ENCODE measurements at places on chromosomes 7 and 10.

- DNase-seq, result no peak
These were observed at the start of gene MCMBP for GRCh38 chr10:119872610-119872859. Gene MCMBP (minus strand): TSS chr10:119872843. CDS start chr10:119872584, 259 bp downstream.

DNA sequence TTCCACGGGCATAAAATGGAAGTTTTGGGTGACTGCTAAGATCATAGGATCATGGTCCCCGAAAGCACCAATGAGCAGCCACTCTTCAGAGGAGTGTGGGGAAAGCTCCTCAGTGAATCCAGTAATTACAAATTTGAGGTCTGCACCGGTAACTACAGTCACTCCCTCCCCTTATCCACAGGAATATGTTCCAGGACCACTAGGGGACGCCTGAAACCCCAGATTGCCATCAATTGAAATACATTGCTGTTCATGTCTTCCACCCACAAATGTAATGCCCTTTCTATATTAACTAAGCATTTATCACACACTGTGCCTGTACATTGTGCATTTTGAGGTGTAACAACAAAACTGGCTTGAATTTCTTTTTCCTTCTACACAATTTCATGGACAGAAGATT lies 447.9 kb upstream of the PFKP start:
- no peak for DNase-seq

DNA sequence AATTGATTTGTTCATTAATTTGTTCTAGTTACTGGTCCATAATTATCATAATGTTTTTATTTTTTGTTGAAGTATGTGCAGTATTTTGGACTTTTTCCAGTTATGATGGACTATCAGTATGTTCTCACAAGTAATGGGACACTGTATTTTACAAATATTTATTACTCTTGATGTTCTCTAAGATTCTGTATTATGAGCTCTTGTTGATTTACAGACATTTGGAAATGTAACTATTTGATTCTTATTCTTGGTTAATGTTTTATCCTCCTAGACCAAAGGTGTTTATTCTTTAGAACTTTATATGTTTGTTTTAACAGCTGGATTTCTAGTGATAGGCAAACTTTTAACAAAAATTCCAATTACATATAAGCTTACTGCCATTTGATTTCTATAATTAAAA lies 200.6 kb downstream of the SDK1 start:
- no peak for DNase-seq

- no peak for DNase-seq
These were observed 71.8 kb downstream of the OSBPL3 start for GRCh38 chr7:24908166-24908565.

DNA sequence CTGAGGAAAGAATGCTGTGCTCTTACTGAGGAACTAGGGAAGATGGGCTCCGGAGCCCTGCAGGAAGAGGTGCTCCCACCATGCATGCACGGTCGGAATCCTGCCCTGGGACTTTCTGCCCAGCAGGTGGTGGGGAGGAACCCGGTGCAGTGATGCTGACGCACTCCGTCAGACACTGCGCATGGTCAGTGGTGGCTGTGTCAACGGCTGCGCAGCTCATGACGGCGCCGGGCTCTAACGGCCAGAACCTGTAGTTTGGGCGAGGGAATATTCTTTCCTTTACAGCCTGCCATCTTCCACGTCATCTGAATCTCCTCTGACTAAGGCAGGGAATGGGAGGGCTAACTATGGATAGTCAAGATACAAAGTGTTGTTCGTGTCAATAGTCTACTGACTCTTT lies 189.2 kb upstream of the MGMT start:
- no peak for DNase-seq

DNA sequence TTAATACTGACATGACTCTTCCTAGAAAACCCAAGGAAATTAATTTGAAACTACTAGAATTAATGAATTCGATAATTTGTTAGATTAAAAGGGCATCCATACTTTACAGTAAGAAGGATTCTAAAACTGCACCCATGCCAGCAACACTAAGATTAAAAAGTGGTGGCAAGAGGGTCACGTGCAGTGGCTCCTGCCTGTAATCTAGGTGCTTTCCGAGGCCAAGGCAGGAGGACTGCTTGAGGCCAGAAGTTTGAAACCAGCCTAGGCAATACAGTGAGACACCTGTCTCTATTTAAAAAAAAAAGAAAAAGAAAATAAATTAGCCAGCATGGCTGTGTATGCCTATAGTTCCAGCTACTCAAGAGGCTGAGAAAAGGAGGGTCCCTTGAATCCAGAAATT lies 58.2 kb downstream of the SRPK2 start:
- no peak for DNase-seq

GRCh38 chr10:45197816-45198485 lies 117.5 kb downstream of the OR13A1 start:
- DNase-seq, result no peak

- no peak for DNase-seq
These were observed 275.9 kb upstream of the NFE2L3 start for GRCh38 chr7:25876092-25876491.

DNA sequence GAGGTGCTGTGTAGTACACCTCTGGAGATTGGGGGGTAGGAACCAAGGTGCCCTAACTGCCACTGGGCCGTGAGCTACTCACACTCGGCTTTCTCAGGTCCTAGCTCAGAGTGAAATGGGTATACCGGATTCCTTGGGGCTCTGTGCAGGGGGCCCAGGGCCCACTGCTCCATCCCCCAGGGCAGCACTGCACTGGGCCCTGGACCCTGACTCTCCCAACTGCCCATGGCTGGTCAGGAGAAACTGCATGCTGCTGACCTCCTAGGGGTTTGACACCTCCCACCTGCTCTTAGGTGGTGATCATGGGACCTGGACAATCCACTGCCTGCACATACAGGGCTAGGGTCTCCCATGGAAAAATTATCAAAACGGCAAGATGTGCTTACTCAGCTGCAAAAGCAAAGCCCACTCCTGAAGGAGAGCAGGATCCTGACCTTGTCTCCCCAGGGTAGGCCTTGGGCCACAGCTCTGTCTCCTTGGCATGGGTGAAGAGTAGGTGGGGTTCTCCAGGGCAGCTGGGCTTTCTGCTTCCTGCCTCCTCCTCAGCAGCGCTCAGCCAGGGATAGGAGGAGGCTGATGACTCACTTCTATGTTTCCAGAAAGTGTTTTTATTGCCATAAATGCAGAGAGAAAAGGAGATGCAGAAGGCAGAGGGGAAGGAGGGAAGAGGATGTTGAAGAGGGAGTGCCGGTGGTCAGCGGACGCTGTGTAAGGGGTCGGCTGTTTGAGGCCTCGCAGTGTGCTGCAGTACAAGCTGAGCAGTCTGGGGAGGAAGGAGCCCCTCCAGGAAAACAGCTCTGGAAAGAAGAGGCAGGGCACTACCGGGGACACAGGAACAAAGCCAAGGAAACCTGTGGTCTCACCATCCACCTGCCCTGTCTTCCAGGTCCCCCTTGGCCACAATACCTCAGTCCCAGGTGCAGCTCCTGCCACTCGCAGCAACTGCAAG lies 107.8 kb downstream of the ARHGAP22 start:
- DNase-seq, result peak; percentile 59

GRCh38 chr10:34960983-34961382 lies 129.2 kb downstream of the CUL2 start:
- peak; percentile 28 for DNase-seq

GRCh38 chr7:23277359-23277989 lies 21.7 kb upstream of the MALSU1 start:
- DNase-seq, result peak; percentile 82

- peak; percentile 82 for DNase-seq
These were observed 1168.4 kb downstream of the GATA3 start for GRCh38 chr10:9222917-9223316.

- no peak for DNase-seq
These were observed 667.8 kb downstream of the PCDH15 start for GRCh38 chr10:54133203-54133602.

DNA sequence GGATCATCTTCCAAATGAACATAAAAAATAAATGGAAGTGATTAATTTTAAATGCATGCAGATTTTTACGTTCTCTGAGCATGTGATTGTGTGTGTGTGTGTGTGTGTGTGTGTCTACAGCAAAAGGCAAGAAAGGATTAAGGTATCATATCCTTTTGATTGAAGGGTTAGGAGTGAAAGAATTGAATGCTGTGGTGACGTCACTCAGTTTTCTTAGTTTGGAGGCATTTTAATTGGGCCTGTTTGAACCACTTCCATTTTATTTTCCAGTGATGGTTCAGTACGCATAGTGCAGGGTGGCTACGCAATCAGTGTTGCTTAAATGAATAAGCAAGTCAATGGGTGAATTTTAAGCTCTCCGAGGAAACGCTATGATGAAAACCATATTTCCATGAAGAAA lies 31.3 kb downstream of the TACC2 start:
- no peak for DNase-seq

DNA sequence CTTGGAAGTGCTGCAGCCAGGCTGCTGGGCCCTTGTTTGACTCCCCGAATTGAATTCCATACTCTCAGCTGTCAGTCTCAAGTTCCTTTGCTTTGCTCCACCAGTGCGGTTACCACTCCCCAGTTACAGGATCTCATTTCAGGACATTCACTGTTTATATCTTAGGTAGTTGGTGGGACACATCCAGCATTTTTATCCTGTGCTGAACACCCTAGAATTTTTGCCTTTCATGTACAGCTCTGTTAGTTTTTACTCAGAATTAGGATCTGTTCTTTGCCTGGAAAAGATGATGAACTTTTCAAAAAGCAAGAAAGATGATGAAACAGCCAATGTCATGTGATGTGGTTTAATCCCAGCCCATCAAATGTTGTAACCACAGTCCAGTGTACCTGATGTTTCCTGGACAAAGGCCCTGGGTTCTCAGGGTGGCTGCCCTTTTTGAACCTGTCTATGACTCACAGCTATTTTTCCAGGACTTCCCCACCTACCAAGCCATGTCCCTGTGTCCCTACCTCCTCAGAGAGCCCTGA lies 149.7 kb downstream of the NOC3L start:
- no peak for DNase-seq

GRCh38 chr7:132865366-132866143 lies 216.3 kb downstream of the CHCHD3 start:
- peak; percentile 92 for DNase-seq

- peak; percentile 39 for DNase-seq
These were observed 127.5 kb downstream of the TES start for GRCh38 chr7:116337800-116338199.

GRCh38 chr7:77460057-77460486 lies 43.9 kb upstream of the GSAP start:
- peak; percentile 25 for DNase-seq

GRCh38 chr10:70074165-70074564 lies 21.5 kb downstream of the MACROH2A2 start:
- DNase-seq, result no peak

- DNase-seq, result no peak
These were observed 37.3 kb downstream of the TWIST1 start for GRCh38 chr7:19080093-19080492.

- DNase-seq, result no peak
These were observed 357.1 kb downstream of the PRPF18 start for GRCh38 chr10:13943735-13944398.

- DNase-seq, result no peak
These were observed 19.0 kb downstream of the ZMIZ1 start for GRCh38 chr10:79087721-79088120.

GRCh38 chr7:102912742-102913141 lies at the start of gene LRRC17:
Gene LRRC17 (plus strand): TSS chr7:102913000. CDS start chr7:102933914, 20,914 bp downstream.
- peak; percentile 93 for DNase-seq

- DNase-seq, result no peak
These were observed 5.2 kb upstream of the UTF1 start for GRCh38 chr10:133224756-133225372.

DNA sequence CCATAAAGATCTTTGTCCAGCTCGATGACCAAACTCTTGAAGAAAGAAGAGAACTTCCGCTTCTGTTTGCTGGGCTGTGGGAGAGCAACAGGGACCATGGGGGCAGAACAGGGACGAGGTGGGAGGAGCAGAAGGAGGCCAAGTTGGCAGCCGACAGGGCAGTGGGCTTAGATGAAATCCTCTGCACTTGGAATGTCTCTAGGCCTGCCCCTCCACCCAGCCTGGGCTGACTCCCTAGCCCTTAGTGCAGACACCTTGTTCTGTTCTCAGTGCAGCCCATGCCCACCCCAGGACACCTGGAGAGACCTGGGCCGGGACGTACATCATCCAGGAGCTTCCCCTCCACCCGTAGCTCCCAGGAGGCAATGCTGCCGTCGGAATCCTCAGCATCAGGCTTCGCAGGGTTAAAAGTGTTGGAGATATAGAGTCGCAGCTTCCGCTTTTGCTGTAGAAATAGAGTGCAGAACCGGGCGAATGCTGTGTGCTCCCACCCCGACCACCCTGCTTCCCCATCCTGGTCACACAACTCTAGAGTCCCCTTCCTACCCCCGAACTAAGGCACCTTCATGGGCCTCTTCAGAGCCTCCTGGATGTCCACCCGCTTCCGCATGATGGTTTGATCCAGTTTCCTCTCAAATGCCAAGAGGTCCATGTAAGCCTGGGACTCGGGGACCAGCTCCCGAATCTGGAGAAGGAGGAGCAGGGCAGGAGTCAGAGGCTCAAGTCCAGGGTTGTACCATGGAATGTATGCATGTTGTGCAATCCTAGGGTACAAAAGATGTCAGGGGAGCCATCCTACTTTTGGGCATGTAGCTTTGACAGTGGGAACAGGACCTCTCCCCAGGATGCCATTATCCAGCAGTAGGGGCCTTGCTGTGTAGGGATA lies 6.1 kb downstream of the SMARCD3 start:
- no peak for DNase-seq

- no peak for DNase-seq
These were observed 27.8 kb upstream of the DMBT1 start for GRCh38 chr10:122532601-122533296.

- DNase-seq, result peak; percentile 47
These were observed 44.4 kb upstream of the SLIT1 start for GRCh38 chr10:97230146-97230545.

DNA sequence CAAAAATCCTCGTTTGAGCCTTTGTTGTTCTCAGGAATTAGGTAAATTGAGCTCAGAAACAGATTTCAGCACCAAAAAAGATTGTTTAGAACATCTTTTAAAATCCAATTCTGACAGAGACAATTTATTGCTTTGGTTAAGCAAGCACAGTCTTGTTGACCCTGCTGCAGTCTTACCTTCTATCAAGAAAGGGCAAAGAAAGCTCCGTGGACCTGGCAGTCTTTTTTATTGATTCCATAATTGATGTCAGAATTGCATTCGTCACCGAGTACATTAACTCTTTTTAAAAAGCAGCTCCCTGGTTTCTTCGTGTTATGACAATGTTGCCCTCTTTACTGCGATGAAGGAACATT lies 334.8 kb downstream of the FGFR2 start:
- no peak for DNase-seq

DNA sequence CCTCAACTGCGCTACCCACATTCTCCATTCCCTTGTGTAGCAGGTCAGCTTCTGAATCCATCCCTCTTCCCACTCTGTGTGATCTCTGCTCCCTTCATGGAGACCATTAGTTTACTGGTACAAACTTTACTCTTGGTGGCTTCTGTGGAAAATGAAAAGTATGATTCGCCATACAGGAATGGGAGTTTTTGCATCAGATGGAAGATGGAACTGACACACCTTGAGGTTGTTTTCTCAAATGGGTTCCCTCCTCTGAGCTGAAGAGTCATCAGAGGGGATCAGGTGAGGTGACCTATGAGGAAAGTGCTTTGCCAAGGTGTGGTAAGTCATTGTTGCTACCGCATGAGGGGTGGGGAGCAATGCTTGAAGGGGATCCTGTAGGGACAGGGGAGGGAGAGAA lies 266.8 kb downstream of the INHBA start:
- no peak for DNase-seq
